NCI-H526 treated with DMSO at 0.1 percent for 48 hours (cell line): ENCODE measurements at places on chromosomes 1 and 21.
A peak's percentile ranks its signal among the peaks of the same experiment; 100 is the strongest.

DNA sequence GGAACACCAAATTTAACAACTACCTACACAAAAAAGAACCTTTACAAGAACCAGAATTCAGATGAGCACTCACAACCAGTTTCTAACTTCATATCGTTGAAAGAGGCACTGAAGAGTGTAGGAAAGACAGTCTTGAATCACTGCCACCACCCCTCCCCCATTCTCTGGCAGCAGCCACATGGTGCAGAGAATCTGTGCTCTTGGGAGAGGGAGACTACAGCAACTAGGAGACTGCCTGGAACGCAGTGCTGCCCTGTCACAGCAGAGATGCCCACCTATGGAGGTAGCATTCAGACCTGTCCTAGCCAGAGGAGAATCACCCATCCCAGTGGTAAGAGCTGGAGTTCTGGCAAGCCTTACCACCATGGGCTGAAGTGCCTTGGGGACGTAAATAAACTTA is 7.3 kb downstream of the CCN1 start:
- no peak for DNase-seq

DNA sequence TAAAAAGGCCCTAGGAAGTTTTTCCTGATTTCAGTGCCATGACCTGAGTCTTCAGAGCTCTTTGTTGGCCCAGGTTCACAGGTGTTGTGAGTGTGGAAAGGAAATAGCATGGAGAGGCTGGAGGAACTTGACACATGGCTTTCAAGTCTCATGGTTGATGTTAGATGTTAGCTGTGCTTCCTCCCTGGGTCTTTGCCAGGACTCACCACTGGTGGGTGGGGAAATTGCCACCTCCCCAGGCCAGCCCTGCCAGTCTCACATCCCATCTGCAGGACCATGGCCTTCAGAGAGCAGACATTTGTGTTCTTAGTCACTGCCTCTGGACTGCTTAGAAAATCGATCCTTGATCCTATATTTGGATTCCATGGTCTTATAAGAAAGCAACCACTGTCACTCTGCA is 383.2 kb downstream of the DISC1 start:
- DNase-seq: no peak

DNA sequence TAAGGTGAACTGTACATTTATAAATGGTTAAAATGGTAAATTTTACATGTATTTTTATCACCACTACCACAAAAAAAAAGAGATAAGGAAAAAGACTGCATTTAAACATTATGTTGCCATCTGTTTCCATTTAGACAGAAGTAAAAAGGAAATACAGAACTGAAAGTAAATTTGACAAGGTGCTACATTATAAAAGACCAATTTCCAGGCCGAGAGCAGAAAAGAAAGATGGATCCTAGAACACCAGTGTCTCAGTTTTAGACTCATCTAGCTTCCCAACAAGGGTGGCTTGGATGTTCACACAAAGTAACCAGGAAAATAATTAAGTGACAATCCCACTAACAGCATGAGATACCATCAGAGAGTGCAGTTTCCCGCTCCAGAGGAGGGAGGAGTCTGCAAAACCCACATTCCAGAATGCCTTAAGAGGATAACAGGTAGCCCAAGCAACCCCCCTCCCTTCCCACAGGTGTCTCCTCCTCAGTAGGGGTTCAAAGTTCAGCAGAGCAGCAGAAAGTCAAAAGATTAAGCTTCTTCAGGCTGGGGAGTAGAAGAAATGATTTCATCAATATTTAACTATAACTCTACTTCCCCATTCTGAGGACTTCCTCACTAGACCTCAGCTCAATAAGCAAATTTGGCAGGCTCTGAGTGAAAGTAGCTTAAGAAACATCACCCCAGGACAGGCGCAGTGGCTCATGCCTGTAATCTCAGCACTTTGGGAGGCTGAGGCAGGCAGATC is 11.8 kb downstream of the TPM3 start:
- no peak for DNase-seq

DNA sequence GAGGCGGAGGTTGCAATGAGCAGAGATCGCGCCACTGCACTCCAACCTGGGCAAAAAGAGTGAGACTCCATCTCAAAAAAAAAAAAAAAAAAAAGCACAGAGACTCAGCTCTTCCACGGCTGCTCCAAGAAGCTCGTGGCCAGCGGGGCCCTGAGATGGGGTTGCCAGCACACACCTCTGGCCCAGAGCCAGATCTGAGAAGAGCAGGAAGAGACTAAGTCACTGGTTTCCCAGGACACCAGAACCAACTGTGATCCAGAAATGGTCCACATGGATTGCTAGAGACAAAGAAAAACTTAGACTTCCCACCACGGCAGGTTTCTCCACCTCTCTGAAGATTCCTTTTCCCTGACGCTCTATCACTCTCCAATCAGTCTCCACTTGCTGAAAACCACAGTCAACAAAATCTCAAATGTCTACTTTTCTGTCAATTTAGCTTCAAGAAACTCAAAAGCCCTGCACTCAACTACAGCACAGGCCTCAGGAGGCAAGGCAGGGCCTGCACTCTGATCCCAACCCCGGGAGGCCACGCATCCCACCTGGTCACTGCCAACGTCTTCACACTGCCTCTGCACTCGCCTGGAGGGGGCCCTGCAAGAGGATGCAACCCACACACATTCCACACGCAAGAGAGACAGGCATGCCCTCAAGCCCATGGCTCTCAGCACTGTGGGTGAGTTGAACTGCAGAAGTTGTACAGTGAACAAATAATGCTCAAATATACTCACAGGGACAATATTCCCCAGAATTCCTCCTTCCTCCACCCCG is 79.0 kb downstream of the NPHP4 start:
- DNase-seq: no peak

DNA sequence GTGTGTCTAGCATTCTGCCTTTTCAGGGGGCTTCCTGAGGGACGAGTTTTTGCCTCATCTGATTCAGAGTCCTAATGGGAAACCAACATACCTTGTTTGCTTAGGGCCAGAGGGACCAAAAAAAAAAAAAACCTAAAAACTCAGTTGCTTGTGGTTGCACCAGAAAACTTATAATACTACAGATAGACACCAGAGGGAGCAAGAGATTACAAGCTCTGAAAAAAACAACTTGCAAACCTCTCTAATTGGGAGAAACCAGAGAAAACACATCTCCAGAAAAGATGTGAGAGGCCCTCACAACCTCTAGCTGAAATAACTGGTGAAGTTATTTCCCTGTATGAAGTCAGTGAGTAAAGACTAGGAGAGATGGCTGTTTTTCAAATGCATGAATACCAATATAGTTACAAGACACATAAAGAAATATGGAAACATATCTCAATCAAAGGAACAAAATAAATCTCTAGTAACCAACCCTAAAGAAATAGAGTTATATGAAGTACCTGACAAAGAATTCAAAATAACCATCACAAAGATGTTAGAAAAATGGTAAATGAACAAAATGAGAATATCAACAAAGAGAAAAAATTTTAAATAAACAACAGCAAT is 233.7 kb upstream of the NFIA start:
- no peak for DNase-seq

DNA sequence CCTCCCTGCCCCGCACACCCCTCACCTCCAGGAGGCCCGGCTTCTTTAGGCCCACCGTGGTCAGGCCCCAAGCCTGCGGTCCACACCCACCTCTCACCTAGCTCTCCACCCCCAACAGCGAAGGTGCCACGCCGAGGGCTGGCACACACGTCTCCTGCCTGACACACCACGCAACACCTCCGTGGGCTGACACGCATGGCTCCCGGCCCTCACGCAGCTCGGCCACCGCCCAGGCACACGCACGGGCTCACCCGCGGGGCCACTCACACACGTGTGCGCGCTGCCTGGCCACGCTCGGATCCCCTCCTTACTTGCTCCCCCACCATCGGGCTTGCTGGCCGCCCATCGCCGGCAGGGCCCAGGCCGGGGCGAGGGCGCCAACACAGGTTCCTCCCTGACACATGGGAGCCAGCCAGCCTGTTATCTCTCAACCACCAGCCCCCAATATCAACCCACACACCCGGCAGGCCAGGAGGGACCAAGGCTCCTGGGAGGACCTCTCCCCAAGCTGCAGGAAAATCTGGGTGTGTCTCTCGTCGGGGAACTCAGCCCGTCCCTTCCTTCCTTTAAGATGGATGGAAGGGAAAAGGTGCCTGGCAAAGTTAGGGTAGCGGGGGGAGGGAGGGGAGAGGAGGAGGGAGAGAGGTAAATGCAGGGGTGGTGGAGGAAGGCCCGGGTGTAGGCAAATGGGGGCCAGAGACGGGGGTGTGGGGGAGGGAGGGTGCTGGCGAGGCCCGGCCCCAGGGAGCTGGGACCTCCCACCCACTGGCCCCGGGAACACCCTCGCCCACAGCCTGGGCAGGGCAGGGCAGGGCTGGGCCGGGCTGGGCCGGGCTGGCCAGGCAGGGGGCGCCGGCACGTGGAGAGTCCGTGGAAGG is 546 bp downstream of the ELOVL1 start:
- DNase-seq: peak; percentile 56

GRCh38 chr21:34545079-34545884 is 33.3 kb upstream of the KCNE1 start:
- DNase-seq: no peak

- DNase-seq: no peak
These were observed 4.5 kb upstream of the CATSPERE start for GRCh38 chr1:244456586-244456985.

DNA sequence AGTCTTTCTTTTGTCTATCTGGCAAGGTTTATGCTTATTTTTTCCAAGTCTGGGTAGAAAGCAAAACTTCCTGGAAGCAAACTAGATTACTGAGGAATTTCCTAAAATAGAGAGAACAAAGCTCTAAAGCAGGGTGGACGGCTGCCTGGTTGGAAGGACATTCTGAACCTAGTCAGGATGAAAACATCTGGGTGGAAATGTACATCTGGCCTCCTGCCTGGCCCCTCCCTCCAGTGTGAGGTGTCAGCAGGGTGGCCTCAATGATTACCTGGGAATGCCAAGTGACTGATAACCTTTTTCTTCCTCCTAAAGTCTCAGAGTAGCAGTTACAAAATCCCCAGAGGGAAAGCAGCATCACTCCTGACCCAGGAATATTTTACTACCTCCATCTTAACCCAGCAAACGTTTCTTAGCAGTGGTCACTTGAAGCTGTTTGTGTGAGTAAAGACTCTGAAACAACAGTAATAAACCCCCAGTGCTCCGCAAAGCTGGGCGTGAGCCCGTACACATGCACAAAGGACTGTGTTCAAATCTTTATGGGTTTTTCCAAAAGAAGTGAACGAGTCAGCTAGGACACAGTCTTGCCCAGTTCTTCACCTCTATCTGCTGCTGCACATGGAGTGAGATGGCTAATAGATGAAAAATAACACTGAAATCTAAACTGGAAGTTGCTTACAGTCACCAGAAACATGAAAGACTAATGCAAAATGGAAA is 18.9 kb downstream of the ANGPTL7 start:
- no peak for DNase-seq

DNA sequence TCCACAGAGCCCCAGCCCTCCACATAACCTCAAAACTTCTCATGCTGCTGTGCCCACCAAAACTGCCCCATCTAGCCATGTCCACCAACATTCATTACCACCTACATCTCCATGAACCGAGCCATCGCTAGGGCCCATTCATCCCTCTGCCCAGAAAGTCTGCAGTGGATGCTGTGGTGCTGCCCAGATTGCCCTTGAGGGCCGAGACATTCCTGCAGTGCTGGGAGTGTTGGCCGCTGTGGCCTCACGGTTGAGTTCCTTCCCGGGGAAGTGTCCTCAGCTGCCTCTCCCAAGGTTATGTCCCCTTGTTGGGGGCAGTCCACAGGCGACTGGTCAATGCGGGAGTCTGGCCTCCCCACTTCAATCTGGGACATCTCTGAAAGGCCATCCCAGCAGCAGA is 30.3 kb upstream of the DMBX1 start:
- no peak for DNase-seq

GRCh38 chr1:33634806-33635205 is 162.4 kb downstream of the ZSCAN20 start:
- no peak for DNase-seq

GRCh38 chr21:41921021-41921420 is 32.8 kb downstream of the C2CD2 start:
- DNase-seq: no peak

DNA sequence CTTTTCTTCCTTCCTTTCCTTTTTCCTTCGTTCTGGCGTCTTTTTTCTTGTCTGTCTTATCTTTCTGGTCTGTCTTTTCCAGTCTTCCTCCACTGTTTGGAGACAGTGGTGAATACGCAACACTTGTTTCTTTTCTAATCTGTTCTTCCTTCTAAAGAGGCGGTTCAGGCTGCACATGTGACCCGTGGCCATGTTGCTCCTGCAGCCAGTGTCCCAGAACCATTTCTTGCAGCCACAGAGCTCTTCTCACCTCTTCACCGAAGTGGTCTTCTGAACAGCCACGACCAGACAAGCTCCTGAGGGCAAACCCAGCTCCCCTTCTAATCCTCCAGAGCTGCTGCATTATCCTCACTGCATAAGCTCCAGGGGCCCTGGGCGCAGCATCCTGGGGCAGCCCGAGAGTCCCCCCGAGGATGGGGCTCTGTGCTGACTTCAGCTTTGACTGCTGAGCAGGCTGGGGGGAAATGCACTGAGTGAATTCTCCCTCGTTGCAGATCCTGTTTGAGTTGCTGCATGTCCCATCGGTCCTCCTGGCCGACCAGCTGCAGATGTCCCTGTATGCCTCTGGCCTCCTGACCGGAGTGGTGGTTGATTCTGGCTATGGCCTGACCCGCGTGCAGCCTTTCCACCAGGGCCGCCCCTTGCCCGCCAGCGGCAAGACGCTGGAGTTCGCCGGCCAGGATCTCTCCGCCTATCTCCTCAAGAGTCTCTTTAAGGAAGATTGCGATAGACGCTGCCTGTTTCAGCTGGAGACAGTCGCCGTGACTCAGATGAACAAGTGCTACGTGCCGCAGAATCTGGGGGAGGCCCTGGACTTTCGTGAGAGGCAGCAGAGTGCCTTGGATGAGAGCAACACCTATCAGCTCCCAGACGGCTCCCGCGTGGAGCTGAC is 70.4 kb downstream of the ACTL8 start:
- no peak for DNase-seq

DNA sequence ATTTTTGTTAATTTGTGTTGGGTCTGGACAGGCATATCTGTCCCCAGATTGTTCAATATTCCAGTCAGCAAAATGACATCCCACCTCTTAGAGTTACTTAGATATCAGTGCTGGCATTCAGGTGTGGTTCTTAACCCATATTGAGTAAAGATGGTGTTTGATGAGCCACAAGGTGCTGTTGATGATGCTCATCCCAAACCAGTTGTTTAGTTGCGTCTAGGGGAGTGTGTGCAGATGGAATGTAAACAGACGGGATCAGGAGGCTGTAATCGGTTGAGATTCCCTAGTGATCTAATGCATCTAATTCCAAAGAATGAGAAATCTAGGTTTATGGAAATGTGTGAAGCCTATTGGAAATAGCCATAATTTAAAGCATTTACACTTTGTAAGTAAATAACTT is 1.1 kb downstream of the HOOK1 start:
- DNase-seq: peak; percentile 2

GRCh38 chr1:161792740-161793139 is 26.6 kb downstream of the ATF6 start:
- DNase-seq: peak; percentile 64

DNA sequence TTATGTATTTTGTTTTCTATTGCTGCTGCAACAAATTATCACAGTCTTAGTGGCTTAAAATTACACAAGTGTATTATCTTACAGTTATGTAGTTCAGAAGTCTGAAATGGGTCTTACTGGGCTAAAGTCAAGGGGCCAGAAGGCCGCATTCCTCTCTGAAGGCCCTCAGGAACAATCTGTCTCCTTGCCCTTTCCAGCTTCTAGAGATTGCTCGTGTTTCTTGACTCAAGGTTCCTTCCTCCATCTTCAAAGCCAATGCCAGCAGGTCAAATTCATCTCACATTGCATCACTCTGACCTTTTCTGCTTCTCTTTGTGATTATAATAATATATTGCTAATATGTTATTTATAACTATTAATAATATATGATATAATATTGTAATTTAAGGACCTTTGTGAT is 97.1 kb downstream of the DIRAS3 start:
- no peak for DNase-seq
